WERI-Rb-1 (cell line): ENCODE measurements at places on chromosomes 4 and X.

DNA sequence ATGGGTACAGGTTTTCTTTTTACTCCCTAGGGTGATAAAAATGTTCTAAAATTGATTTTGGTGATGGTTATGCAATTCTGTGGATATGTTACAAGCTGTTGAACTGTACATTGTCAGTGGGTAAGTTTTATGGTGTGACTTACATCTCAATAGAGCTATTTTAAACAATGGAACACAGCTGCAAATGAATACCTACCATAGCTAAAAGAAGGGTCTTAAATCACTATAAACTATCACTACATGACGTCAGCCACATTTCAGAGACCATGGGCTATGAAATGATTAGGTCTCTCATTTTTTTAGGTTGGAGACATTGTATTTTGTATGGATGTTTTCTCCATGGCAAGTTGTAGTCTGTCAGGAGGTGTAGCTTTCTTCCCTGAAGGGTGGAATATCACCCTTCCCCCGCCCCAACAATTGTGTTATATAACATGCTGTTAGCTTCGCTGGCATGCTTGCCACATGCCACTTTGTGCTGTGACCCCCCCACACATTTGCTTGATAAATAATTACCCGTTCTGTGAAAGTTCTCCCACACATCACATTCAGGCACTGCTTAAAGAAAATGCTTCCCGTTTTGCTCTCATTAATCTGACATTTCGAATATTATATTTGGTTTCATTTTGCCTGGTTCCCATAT is 159.7 kb downstream of the ARHGAP10 start:
- DNase-seq: no peak

DNA sequence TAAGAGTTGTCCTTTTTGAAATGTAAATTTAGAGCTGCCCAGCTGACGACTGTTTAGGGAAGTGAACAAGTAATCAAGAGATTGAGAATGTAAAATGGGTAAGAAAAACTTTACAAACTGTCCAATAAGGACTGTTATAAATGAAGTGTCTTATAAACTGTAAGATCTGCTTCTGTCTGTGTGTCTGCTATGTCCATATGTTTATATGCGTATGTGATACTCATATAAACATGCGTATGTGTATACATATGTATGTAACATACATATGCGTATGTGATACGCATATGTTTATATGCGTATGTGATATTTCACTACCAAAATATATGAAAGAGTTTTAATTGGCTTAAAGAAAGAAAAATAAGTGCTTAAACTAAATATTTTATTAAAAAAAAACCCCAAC is 416.0 kb upstream of the GALNTL6 start:
- no peak for DNase-seq

GRCh38 chr4:8739317-8739716 is 132.3 kb downstream of the HMX1 start:
- DNase-seq: no peak

DNA sequence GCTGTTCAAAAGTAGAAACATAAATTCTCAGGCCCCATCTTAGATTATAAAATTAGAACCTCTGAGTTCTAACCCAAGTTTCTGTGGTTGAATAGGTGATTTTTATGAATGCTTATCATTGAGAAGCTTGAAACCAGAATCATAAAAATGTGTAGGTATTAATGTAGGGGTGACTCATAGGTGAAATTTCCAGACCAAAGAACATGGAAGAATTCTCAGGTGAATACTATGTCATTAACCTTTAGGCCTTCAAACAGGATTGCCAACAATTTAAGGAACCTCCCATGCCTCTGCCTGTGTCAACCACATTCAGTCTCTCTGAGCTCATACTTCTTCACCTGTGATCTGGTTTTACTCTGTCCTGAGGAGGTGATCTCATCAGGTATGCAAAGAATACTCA is 177.8 kb downstream of the NPFFR2 start:
- no peak for DNase-seq

DNA sequence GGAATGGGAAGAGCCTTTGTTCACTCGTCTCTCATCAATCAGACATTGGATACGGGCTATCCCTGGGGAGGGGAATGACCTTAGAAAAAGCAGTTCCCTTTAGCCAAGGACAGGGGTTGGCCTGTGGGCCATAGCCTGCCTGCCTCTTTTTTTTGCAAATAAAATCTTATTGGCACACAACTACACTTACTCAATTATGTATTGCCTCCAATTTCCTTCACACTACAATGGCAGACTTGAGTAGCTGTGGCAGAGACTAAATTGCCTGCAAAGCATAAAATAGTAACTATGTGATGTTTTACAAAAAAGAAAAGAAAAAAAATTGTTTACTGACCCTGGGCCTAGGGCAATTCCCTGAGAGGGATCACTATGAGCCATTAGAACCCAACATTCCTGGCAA is 23.4 kb downstream of the PPP1R2C start:
- DNase-seq: no peak

DNA sequence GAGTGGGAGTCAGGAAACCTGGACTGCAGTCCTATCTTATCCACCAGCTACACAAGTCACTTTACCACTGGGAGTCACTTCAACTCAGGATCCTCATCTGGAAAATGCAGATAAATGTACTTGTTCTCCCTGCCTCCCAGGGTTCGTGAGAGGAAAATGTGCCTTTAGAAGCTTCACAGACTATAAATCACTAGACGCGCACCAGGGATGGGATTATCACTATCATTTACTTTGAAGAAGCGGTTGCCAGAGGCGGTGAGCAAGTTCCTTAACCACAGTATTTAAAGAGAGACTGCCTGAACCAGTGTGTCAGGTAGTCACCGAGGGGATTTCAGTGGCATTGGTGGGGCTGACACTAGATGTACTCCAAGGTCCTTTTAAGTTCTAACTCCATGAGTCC is 219.5 kb downstream of the HS6ST2 start:
- DNase-seq: no peak

- DNase-seq: no peak
These were observed 18.2 kb downstream of the TMEM255A start for GRCh38 chrX:120293015-120293414.

- no peak for DNase-seq
These were observed 1852.2 kb downstream of the PCDH7 start for GRCh38 chr4:32572366-32572765.

DNA sequence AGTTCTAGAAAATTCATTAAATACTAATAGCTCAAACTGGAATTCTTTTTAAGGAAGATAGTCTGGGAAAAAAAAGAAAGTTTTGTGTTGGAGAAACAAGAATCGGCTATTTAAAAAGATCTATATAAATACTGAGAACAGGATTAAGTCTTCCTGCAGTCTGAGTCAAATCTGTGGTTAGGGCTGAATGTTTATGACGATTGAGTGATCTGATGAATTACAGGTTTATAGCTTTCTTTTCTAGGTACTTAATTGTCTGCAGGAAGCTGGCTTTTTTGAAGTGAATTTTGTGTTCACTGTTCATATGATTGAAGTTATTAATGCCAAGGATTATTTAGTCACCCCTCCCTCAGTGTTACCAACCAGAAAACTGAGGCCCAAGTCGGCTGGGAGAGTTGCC is 42.2 kb downstream of the TLL1 start:
- DNase-seq: no peak

DNA sequence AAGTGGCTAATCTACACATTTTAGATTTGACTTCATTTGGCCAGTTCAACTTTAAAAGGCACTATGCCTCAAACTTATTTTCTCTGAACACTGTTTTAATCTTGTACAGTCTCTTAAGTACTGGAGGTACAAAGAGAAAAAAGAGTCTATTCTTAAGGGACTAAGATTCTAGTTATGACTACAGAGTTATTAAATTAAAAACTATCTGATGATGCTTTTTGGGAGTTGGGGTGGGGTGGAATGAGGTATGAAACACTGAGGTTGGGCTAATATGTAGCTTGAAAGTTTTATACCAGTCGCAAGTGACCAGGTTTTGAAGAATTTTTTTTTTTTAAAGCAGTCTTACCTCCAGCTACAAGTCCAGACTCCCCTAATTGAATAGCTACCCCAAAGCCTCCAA is 17.7 kb upstream of the GPR34 start:
- no peak for DNase-seq

DNA sequence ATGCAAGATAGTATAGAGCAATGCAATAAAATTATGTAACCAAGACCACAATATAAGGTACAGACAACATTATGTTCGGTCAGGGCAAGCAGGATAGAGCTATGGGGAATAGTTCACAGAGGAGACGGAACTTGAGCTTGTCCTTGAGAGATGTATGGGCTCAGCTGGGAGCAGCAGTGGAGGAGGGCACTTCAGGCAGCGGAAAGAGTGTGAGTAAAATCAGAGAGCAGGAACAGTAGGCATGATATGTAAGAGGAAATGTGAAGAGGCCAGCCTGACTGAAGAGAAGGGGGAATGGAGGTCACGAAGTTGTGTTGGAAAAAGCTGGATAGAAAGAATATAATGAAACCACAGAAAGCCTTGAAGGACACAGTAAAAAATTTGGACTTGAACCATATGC is 217.2 kb upstream of the NOCT start:
- DNase-seq: no peak

GRCh38 chrX:14775416-14775815 is 97.5 kb downstream of the FANCB start:
- DNase-seq: no peak

GRCh38 chrX:124208660-124209059 is 123.8 kb upstream of the TEX13D start:
- no peak for DNase-seq

- DNase-seq: peak; percentile 74
These were observed 60.8 kb downstream of the PALLD start for GRCh38 chr4:168557658-168558057.

- DNase-seq: no peak
These were observed 305.7 kb upstream of the BOD1L1 start for GRCh38 chr4:13933191-13933590.

DNA sequence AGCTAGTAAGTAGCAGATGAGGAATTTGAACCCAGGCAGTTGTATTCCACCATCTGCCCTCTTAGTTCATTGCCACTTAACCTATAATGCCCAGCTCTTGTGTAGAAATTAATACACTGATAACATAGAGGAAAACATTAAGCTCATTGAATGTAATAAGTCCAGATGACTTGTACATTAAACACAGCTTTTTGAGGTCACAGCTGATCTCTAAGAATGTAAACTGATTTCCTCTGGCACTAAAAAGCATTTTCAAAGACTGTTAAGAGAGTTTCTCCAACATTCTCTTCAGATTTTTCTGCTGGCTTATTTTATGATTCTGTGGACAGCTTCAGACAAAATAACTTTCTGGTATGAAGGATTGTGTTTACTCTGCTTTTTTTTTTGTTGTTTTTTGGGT is 42.7 kb downstream of the HPRT1 start:
- DNase-seq: no peak

DNA sequence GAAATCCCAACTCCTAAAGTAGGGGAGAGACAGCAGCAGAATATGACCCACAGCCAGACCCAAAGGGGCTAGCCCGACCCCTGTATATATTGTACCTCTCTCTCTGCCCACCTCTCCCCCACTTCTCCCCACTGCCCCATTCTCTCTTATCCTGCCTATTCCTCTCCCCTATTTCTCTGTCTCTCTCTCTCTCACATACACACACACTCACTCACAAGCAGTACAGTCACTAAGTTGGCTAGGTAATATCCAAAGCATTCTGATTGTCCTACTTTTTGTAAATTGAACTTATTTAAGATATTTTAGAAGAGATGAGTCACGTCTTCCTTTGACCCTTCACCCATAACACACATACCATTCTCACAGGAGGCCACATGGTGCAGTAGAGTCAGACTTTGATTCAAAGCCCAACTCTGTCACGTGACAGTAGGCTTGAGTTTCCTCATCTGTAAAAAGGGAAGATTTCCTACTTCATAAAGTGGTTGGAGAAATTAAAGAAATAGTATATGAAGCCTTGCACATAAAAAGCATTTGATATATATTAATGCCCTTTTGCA is 29.5 kb downstream of the SRPX2 start:
- no peak for DNase-seq

DNA sequence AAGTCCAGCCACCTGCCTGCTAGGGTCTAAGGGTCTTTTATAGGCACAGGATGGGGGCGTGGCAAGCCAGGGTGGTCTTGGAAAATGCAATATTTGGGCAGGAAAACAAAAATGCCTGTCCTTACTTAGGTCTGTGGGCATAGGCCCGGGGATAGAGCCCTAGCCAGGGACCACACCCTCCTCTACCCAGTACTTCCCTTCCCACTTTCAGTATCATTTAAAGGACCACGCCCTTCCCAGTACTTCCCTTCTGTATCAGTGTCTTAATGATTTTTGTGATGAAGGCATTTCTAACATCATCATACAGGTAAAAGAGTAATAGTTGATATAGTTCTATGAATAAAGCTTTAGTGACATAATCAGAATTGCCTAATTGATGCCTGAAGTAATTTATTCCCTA is 11.4 kb downstream of the BANK1 start:
- no peak for DNase-seq

DNA sequence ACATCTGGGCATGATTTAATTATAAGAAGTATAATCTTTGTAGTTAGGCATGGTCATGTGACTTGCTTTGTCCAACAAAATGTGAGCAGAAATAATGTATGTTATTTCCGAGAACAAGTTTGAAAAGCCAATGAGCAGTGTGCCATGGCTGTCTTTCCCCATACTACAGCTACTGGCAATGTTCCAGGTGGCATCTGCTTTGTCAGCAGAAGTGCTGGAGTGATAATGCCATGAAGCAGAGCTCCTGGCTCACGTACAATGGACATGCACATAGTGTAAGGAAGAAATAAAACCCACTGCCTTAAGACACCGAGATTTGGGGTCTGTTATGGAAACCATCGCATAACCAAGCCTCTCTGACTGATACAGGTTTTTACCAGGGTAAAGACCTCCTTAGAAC is 212.6 kb upstream of the RASGEF1B start:
- no peak for DNase-seq

DNA sequence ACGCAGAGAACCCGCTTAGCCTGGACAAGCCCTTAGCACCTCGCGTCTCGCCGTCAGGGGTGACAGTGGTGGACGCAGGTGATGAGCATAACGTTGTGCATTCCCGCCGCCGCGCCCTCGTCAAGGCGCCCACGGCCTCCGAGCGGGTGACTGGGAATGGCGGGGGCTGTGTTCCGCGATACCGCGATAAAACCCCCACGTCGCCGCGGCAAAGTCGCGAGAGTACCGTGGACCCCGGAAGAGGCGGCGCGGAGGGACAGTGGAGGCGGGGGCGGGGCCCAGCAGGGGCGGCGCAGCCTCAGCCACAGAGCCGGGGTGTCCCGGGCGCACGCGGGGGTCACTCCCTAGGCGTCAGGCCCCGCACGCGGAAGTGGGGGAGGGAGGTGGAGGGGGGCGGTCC is 53.8 kb downstream of the ZFYVE28 start:
- no peak for DNase-seq

GRCh38 chr4:70948665-70949260 is 44.7 kb upstream of the DCK start:
- DNase-seq: no peak

DNA sequence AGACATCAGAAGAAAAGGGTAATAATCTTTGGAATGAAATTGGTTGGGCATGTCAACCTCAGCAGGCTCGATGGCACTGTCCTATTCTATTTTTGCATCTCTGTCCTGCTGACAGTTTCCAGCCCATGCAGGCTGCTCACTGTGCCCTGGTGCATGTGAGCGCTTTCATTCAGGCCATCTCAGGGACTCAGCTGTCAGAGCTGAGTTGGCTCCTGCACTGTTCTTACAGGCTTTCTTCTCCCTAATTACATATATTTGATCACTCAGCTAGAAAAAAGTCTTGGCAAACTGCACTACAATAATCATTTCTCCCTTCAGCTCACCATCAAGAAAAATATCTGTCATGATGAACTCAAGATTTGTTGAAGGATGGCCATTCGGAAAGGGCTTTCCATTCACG is 84.7 kb downstream of the RASL11B start:
- no peak for DNase-seq
